ENCODE measurements at places on chromosomes 1 and 21. TPM values are rescaled to one million over a fixed set of nuclear protein-coding genes. Genes with fewer than 3 reads are reported as not detected.

GRCh38 chr1:197521118-197521739 lies 253.2 kb downstream of the CRB1 start:
- H3K27me3 ChIP-seq, result no peaks in the 10 kb centered on the region
- H3K4me1 ChIP-seq, result no peaks in the 10 kb centered on the region
- H3K4me3 ChIP-seq, result no peak overlapping the region
- H3K27ac ChIP-seq, result no peak overlapping the region

- H3K27me3 ChIP-seq, result peaks cover 19% of the 10 kb centered on the region
- no peak overlapping the region for H3K27ac ChIP-seq
- no peak for DNase-seq
Observed at GRCh38 chr1:109517337-109517736, 7.8 kb upstream of the AMIGO1 start.

DNA sequence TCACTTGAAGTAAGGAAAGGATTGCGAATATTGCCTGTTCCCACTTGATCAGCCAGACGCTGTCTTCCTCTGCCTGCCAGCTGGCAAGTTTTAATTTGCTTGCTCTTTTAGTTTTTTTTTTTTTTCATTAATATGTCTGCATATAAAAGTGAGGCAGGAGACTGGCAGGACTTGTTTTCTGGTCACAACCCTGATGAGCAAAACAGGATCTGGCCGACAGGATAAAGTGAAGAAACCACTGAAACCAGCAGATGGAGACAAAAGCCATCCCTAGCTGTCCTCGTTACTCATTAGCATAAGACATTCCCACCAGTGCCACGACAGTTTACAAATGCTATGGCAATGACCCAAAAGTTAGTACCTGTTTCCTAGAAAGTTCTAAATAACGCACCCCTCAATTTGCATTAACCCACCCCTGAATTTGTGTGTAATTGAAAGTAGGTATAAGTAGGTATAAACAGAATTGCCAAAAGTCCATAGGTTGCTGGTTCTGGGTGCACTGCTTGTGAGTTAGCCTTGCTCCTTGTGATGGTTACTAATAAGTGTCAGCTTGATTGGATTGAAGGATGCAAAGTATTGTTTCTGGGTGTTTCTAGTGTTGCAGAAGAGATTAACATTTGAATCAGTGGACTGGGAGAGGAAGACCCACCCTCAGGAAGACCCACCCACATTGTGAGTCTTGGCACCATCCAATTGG lies 60.8 kb downstream of the ZNF684 start:
- peaks cover 12% of the 10 kb centered on the region for H3K27me3 ChIP-seq
- H3K36me3 ChIP-seq, result no peaks in the 10 kb centered on the region
- peaks cover 8% of the 10 kb centered on the region for H3K4me1 ChIP-seq
- no peak overlapping the region for H3K4me3 ChIP-seq
- peak; percentile 44 for DNase-seq

DNA sequence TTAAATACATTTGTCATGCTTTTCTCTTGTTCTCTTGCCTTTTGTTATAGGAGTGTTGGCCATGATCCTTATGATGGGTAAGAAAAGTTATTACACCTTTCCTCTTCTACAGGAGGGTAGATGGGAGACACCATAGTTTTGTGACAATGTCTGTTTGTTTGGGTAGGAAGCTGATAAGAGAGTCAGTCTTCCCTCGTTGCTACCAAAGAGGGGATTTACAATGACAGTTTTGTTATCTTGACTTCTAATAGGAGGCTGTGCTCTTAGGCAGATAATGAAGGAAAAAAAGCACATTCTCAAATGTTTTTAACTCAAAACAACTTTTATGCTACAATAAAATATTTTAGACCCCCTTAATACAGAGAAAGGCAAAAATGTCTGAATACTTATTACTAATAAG lies 48.0 kb upstream of the WLS start:
- no peaks in the 10 kb centered on the region for H3K4me1 ChIP-seq
- H3K27me3 ChIP-seq, result no peaks in the 10 kb centered on the region
- H3K36me3 ChIP-seq, result no peaks in the 10 kb centered on the region
- no peak overlapping the region for H3K27ac ChIP-seq
- no peak for DNase-seq

DNA sequence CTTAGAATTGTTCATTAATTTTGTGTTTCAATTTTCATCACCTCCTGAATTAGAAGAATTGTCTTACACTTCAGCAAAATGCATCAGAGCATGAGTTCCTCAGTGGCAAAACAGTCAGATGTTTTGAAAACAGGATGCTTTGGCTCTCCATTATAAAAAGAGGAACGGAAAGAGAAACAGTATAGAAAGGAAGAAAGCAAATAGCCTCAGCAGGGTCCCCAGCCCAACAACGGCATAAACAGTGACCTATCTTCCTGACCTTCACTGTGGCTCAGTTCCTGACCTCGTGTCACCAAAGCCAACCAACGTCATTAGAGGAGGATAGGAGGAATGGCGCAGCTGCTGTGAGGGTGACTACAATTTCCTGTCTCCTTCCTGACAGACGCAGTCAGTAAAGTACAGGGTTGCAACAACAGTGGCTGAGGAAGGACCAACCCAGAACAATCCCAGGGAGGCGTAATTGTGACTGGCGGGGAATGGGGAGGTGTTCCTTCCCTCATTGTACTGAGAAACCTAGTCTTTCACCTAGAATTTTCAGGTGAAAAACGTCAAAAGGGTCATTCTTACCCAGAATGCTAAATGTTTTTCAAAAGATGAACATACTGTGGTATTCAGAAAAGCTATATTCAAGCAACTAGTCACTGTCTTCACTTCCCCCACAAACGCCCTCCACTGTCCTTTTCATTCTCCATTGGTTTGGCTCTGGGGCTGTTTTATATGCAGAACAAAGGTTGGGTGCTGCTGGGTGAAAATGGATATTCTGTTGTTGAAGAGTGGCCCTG lies 197.9 kb upstream of the SGIP1 start:
- H3K36me3 ChIP-seq, result peaks cover 8% of the 10 kb centered on the region
- no peak for DNase-seq
- no peaks in the 10 kb centered on the region for H3K27me3 ChIP-seq
- H3K4me1 ChIP-seq, result no peaks in the 10 kb centered on the region
- H3K27ac ChIP-seq, result no peak overlapping the region

- H3K27ac ChIP-seq, result no peak overlapping the region
- no peaks in the 10 kb centered on the region for H3K27me3 ChIP-seq
- H3K4me1 ChIP-seq, result no peaks in the 10 kb centered on the region
- H3K36me3 ChIP-seq, result no peaks in the 10 kb centered on the region
- no peak for DNase-seq
- no peak overlapping the region for H3K4me3 ChIP-seq
Observed at GRCh38 chr21:21813289-21813688, 815.1 kb downstream of the NCAM2 start.

GRCh38 chr1:11518791-11519628 lies 40.1 kb downstream of the DISP3 start:
- peaks cover 28% of the 10 kb centered on the region for H3K27me3 ChIP-seq
- no peaks in the 10 kb centered on the region for H3K4me1 ChIP-seq
- no peak overlapping the region for H3K27ac ChIP-seq
- no peak overlapping the region for H3K4me3 ChIP-seq
- no peak for DNase-seq
- H3K36me3 ChIP-seq, result no peaks in the 10 kb centered on the region

DNA sequence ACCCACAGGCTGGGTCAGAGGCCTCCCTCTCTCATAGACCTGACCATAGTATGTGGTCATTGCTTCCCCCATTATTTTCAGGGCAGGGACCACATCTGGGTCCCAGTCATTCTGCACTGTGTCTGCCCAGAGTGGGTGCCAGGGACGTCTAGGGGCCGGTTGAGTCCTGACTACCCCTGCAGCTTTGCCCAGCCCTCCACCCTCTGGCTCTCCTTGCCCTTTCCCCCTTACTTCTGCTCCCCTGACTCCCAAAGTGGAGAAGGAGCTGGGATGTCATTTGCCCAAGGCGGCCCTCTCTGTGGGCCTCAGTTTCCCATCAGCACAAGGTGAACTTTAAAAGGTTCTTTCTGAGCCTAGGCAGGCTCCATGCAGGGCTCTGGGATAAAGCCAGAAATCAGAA lies 4.3 kb upstream of the TTC22 start:
- H3K4me1 ChIP-seq, result peaks cover 42% of the 10 kb centered on the region
- H3K36me3 ChIP-seq, result peaks cover 16% of the 10 kb centered on the region
- no peak for DNase-seq
- H3K27me3 ChIP-seq, result no peaks in the 10 kb centered on the region
- H3K4me3 ChIP-seq, result no peak overlapping the region
- no peak overlapping the region for H3K27ac ChIP-seq

DNA sequence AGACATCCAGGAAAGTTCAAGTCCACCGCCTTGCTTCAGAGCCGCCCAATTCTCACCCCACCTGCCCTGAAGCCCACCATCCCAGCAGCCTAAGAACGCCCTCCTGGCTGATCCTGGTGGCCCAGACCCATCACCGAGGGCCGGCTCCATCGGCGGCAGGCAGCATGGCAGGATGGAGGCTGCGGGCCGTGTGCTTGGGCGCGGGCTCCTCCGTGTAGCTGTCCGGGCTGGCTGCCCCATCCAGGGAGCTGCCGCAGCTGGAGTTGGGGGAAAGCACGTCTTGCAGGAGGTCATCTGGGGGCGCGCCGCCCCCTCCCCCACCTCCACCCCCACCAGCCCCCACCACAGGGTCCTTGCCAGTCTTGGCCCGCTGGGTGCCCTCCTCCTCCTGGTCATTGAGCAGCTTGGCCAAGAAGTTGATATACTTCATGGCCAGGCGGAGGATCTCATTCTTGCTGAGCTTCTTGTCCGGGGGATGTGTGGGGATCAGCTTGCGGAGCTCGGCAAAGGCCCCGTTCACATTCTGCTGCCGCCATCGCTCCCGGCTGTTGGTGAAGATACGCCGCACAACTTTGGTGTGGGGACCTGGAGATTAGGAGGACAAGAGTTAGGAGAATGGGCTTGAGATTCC lies 12.3 kb downstream of the TAL1 start:
- no peaks in the 10 kb centered on the region for H3K4me1 ChIP-seq
- no peak for DNase-seq
- H3K4me3 ChIP-seq, result no peak overlapping the region
- no peak overlapping the region for H3K27ac ChIP-seq
- H3K36me3 ChIP-seq, result no peaks in the 10 kb centered on the region

- H3K36me3 ChIP-seq, result no peaks in the 10 kb centered on the region
- no peak overlapping the region for H3K27ac ChIP-seq
- H3K4me3 ChIP-seq, result no peak overlapping the region
- H3K4me1 ChIP-seq, result peaks cover 2% of the 10 kb centered on the region
Observed at GRCh38 chr1:183313063-183313462, 105.1 kb downstream of the NMNAT2 start.

DNA sequence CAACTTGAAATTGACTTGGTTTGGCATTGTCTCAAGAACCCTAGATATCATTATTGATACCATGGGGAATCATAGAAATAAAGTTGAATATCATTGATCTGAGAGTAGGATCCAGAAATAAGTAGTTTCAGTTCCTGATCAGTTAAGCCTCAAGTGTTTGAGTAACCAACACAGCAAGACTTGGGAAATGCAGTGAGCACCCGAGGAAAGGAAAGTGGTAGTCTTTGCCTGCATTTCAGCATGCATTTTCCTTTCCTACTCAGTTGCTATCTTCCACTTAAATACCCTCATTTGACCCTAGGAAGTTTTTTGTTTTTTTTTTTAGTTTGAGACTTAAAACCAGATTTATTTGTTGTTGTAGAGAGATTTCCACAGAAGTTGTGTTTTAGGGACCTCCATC lies 18.9 kb downstream of the CLEC20A start:
- no peak for DNase-seq
- H3K27ac ChIP-seq, result no peak overlapping the region
- no peaks in the 10 kb centered on the region for H3K27me3 ChIP-seq
- H3K36me3 ChIP-seq, result no peaks in the 10 kb centered on the region

The ACTL8 gene
- total RNA-seq, result not detected

The MROH9 gene
- total RNA-seq, result not detected

The RPTN gene
- not detected for total RNA-seq

The NME7 gene
- 25.2 TPM for total RNA-seq

The FABP3 gene
- total RNA-seq, result not detected

The NECTIN4 gene
- 42.4 TPM for total RNA-seq

The CRYBG2 gene
- total RNA-seq, result 17.6 TPM

The PHGDH gene
- total RNA-seq, result 199 TPM

Measured in Calu3 (cell line).